ENCODE measurements at places on chromosomes 2 and 18.

GRCh38 chr2:15584767-15585469 is 6.8 kb upstream of the DDX1 start:
- DNase-seq = no peak

DNA sequence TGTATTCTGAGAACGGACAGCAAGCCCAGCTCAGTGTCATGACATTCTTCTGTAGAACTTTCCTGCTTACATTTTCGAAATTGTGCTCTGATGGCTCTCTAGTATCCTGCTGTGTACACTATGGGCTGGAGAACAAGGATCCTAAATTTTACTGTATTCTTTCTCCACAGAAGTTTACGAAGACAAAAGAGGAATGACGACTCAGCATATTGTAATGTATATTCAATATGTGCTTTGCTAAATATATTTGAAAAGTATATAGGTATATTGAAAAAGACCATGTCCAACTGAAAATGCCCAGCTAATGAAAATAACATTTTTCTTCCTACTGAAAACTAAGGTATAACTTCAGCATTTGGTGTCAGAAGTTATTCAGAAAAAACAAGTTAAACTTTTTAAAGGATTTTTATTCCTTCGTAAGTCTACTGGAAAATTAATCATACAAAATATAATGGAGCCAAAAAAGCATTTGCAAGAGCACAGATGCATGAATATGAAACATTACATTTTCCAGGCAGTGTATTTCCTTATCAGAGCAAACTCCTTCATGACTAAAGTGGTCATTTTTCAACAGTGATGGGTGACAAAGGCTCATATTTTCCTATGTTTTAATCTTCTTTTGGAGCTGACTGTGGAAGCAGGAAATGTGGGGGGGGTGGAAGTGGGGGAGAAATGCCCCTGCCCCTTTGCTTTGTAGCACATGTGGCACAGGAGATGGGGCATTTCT is 143.8 kb upstream of the THUMPD2 start:
- DNase-seq = no peak

GRCh38 chr2:165699946-165700345 is 94.1 kb downstream of the GALNT3 start:
- DNase-seq = no peak

DNA sequence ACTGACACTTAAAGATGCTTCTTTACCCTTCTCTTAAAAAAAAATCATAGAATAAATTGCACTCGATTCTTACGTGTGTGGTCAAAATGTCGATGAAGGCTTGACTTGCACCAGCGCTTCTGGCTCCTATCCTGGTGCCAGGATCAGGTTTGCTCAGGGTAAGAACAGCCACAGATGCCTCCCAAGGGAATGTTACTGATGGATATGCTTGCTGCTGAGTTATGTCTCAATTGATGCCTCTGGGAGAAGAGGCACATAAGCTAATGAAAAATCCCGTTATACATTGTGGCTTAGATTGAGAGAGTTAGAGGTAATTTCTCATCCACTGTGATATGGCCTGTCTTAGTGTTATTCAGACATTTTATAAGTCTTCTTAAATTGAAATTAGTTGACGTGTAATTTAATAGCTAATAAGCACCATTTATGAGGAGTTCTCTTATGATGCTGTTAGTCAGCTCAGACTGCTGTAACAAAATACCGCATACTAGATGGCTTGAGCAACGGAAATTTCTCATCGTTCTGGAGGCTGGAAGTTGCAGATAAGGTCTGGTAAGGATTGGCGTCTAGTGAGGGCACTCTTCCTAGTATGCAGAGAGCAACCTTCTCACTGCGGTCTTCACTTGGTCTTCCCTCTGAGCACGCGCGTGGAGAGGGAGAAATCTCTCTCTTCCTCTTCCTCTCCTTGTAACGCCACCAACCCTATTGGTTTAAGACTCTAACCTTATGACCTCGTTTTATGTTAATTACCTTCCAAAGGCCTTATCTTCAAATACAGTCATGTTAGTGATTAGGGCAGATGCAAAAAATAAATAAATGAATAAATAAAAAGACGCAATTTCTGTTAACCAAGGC is 116.6 kb upstream of the NOSTRIN start:
- DNase-seq = peak; percentile 72

GRCh38 chr2:201972621-201973255 is 60.9 kb upstream of the FZD7 start:
- DNase-seq = no peak

DNA sequence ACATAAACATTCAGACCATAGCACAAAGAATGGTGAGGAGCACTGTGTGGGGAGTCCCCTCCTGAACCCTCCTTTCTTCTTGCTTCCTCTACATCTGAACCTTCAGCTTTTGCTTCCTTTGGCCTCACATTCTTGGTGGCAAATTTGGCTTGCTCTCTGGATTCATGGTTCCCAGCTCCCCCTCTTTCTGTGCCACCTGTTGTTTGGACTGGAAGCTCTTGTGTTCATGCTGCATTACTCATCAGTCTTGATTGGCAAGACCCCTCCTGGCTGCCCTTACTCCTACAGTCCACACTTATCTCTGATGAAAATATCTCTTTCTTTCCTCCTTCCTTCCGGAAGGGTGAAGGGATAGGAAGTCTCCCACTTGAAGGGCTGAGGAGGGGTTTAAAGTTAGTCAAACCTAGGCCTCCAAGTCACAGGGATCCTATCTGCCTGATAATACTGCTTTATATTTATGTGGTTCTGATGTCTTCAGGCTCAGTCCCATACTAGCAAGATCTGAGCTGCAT is 70.0 kb downstream of the MYO3B start:
- DNase-seq = no peak

- no peak for DNase-seq
Measured at GRCh38 chr2:172335736-172336135, 91.7 kb upstream of the ITGA6 start.

GRCh38 chr18:78704971-78705461 is 274.6 kb upstream of the SALL3 start:
- no peak for DNase-seq

DNA sequence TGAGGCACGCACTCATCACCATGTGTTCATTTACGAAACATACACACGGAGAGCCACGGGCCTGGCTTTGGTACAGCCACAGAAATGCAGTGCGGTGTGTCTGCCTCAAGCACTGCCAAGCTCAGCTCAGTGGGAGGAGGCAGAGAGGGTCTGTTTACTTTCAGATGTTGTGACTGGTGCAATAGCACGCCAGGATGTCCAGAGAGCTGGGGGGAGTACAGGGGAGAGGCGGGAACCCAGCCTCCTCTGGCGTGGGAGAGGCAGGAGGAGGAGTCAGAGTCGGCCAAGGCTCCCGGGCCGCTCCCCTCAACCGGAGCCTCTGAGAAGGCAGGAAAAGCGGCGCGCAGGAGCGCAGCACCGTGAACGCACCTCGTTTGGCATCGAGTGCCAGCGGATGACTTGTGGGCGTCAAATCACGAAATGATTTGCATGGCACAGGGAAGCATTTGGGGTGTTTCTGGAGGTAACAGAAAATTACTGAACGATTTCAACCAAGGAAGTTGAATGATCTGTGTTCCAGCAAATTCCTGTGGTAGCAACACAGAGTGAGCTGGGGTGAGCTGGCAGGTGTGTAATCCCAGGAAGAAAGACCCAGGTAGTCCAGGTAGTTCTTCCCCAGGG is 143.0 kb downstream of the ZNF516 start:
- no peak for DNase-seq

Measured in AML-193 (cell line).